Stimulated activated CD8-positive, alpha-beta memory T cell treated with anti-CD3 and anti-CD28 coated beads, Interleukin-2, amount 100 ng/mL, for 48 hours (primary cell): ENCODE measurements at places on chromosomes 13 and 19.

DNA sequence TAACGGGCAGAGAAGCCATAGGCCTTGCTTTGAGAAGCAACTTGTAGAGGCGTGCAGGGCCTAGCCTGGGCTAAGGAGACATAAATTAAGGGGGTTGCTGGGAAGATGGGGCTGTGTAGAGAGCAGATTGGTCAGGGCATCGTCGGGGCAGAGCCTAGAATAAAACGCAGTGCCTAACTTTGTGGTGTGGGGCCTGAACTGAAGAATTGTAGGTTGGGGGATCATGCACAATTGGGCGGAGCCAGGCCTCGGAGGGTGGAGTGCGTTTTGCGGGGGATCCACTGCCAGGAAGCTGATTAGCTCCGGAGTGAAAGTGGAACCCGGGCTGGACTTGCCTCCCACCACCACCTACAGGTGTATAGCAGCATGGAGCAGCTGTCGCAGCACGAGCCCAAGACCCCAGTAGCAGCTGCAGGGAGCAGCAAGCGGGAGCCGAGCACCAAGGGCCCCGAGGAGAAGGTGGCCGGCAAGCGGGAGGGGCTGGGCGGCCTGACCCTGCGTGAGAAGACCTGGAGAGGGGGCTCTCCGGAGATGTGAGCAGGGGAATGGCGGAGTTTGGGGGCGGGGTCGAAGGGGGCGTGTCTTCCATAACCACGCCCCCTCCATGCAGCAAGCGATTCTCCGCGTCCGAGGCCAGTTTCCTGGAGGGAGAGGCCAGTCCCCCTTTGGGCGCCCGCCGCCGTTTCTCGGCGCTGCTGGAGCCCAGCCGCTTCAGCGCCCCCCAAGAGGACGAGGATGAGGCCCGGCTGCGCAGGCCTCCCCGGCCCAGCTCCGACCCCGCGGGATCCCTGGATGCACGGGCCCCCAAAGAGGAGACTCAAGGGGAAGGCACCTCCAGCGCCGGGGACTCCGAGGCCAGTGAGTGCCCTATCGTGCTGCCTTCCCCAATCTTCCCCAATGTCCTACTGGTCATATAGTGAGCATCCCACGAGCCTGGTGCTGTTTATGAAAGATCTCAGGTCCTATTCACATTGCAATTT is 13.8 kb downstream of the DNASE2 start:
- no peak for DNase-seq

GRCh38 chr19:12664406-12665280 is 1.9 kb downstream of the MAN2B1 start:
- no peak for DNase-seq

DNA sequence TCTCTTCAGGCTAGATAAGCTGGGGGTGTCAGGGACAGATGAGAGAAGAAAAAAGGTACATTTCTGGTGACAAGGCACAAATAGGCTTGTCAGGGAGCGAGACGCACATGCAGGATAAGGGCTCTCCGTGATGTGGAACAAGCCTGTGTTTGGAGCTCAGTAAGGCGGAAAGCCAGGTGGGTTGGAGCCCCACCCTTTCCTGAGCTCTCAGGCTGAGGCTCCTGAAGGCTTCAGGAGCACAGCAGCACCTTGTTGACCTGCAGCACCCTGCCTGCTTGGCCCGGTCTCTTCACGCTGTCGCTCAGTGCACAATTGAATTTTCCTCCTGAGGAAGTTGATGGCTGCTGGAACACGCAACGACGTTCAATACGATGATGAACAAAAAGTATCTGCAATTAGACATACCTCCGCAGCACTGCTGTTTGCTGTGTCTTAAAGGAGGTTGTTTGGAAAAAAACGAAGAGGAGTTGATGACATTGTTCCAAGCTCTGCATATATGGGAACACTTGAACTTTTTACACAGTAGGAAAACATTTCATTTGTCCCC is 29.3 kb downstream of the SERP2 start:
- DNase-seq = no peak

DNA sequence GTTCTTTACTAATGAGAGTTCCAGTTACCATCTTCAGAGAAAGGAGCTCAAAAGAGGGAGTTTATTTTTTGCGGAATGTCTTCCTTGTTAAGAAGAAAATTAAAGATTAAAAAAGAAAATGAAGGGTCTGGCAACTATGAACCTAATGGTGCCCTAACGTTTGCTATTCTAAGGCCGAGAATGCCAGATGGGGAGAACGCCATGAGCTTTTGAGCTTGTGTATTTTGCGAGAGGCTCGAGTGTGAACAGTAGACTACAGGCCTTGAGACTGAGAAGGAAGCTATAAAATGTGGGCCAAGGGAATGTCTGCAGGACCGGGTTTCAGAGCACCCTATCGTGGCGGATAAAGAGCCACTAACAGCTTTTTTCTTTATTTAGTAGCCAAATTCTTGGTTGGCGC is 6.7 kb downstream of the FGF14 start:
- no peak for DNase-seq

- DNase-seq = no peak
Measured at GRCh38 chr13:109090796-109091195, 461.4 kb downstream of the MYO16 start.

DNA sequence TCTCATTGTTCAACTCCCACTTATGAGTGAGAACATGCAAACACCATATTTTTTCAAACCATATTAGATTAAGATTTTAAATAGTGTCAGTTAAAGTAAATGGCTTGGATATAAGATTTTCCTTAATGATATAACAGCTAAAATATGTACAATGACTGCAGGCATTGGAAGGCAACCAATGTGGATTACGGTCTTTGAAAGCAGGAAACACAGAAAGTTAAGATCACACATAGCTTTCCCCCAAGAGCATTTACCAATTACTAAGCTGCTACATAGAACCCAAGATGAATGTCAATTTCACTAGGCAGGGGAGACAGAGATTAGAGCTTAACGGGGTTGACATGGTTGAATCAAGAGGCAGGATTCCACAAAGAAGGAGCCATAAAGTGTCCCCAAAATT is 173.2 kb upstream of the TRPC4 start:
- no peak for DNase-seq

- no peak for DNase-seq
Measured at GRCh38 chr13:36884235-36884634, 35.8 kb downstream of the SMAD9 start.

GRCh38 chr19:44725684-44726083 is 22.8 kb upstream of the BCL3 start:
- DNase-seq = no peak

DNA sequence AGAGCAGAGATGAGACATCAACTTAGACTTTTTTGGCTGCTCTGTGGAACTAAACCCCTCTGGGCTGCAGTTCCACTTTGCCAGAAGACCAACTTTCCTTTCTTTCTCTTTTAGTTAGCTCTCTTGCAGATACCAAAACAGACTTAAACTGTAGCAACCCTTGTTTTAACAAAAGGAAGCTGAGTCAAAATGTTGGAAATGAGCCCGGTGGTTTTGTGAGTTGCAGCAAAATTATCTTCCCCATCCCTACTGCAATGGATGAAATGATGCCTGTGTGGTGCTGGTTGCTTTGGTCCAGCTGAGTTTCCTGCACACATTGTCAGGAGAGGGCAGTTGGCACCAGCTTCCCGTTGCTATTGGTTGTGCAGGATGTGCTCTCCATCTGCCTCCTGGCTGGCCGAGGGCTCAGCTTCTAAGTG is 115.3 kb downstream of the LRCH1 start:
- no peak for DNase-seq

- DNase-seq = no peak
Measured at GRCh38 chr13:100645382-100645781, 29.2 kb downstream of the TMTC4 start.

DNA sequence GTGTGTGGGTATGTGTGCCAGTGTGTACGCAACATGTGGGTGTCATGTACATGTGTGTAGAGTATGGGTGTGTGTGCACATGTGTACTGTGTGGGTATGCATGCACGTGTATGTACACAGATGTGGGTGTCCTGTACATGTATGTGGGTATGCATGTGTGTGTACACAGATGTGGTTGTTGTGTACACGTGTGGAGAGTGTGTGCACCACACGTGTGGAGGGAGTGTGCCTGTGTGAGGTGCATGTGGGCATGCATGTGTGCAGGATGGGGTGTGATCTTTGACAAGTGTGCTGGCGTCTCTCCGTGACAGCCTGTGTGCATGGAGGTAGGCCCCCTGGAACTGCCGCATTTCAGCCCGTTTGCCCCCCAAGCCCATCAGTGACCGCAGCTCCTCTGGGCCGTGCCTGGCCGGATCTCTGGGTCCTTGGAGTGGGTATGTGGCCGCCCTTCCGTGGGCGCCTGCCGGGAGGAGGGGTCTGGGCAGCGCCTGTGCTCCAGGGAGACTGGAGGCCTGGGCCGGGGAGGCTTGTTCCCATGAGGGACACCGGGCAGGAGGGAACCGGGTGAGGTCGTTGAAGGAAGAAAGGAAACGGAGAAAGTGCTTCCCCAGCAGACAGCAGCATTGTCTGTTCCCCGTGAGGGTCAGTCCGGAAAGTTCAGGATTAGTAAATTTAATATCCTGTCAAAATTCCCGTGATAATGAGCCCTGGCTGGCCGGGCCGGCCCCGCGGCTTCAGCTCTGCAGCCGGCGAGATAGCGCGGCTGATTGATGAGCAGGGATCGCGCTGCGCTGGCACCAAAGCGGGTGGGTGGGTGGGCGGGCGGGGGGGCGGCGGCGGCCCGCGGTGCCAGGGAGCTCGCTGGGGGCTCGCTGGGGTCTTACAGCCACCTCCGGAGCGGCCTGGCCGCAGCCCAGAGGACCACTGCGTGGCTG is 91.1 kb upstream of the SOX1 start:
- no peak for DNase-seq

- DNase-seq = no peak
Measured at GRCh38 chr13:111425326-111425725, 104.9 kb downstream of the TEX29 start.

DNA sequence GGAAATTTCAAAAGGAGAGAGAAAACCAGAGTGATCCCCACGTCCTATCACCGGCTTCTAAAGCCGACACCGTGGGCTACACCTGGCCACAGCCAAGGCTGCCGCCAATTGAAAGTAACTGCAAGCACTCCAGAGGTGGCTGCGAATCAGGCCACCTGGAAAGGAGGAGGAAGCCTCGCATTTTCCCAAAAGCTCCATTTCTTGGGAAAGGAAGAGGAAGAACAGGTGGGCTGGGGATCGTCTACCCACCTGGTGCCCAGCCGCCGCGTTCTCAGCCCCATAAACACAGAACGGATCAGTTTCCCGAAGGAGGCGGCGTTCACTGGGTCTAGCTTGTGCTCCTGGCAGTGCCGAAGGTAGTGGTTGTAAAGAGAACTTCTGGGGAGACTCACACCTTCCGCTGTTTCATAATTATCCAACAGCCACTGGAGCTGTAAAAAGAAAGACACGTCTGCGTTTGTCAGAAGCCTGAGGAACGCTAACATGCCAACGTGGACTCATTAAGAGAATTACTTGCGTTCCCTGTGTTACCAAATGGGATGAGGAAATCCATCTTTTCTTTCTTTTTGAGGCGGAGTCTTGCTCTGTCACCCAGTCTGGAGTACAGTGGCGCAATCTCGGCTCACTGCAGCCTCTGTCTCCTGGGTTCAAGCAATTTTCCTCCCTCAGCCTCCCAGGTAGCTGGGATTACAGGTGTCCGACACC is 38.1 kb upstream of the RANBP3 start:
- no peak for DNase-seq

DNA sequence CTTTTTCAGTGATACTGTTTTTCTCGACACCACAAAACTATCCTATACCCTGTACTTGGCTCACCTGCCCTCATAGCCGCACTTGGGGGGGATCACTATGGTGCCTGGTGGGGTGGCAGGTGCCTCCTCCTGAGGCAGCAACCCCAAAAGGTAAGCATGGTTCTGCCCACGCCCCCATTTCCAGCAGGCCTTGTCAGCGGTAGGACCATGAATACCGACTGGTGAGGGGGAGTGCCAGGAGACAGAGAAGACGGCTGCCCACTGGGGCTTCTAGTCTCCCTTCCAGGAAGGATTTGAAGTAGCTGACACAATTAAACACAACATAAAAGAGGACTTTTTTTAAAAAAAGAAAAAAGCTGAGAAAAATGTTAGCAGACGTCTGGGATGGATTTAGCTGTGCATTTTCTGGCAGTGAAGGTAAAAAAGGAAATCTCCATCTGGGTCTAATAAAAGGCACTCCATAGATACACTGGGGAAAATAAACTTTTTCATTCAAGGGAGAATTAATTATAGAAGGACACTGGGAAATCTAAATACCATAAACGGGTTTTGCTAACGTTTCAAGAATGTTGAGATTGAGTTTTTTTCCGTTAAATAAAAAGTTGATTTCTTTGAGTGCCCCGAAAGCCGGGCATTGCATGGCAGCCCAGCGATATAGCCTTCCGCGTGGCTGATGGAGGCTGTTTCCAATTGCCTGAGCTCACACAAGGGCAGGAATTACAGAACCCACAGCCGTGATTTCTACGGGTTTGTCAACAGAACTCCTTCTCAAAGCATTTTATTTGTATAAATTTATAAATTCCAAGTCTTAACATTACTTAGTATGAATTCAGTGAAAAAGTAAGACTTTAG is 45.1 kb downstream of the ATP11A start:
- no peak for DNase-seq

DNA sequence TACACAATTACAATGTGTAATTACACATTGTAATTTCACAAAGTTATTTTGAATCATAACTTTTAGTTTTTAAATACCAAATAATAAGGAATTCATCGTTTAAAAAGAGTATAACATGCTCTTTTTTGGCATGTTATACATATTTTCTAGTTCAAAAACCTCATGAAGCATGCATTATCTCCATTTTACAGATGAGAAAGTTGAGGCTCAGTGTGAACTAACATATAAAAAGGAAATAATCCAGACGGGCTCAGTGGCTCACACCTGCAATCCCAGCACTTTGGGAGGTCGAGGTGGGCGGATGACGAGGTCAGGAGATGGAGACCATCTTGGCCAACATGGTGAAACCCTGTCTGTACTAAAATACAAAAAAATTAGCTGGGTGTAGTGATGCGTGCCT is 107.9 kb downstream of the PCDH9 start:
- no peak for DNase-seq

GRCh38 chr13:47521890-47522487 is 479.1 kb downstream of the SUCLA2 start:
- no peak for DNase-seq

GRCh38 chr19:19489804-19490204 is 25.5 kb downstream of the TSSK6 start:
- DNase-seq = no peak
